ENCODE measurements at places on chromosomes 2 and 18.

- DNase-seq: no peak
These were observed 43.6 kb downstream of the PKP4 start for GRCh38 chr2:158500333-158500732.

DNA sequence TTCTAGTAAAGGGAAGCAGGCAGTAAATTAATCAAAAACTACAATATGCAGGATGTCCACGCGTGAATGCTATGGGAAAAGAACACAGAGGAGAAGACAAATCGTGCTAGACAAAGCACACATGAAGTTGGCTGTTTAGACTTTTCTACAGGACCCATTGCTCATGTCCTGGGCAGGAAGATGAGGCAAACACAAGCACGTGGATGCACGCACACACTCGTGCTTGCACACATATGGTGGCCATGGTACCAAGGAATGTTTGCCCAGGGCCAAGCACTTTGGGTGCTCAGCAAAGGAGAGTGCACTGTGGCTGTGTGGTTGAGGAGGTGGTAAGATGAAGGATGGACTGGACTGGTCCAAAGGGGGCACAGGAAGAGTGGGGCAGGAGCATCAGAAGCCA, 80.2 kb upstream of the MCFD2 start:
- no peak for DNase-seq

DNA sequence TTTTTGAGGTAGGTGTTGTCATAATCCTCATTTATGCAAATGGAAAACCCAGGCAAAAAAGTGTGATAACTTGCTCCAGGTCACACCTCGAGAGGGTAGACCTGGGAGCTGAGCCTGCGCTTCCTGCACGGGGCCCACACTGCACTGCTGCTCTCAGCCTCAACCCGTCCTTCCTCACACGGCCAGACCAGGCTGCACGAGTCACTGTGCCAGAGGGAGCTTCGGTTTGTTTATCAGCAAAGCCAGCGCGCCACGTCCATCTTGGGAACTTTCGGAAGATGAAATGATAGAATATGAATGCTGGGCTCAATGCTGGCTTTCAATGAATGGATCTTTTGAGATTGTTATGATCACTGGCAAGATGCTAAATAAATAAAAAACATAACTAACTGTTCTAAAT, 14.4 kb downstream of the COPS9 start:
- DNase-seq: no peak

- DNase-seq: no peak
These were observed 12.5 kb upstream of the TUBB6 start for GRCh38 chr18:12295389-12296086.

DNA sequence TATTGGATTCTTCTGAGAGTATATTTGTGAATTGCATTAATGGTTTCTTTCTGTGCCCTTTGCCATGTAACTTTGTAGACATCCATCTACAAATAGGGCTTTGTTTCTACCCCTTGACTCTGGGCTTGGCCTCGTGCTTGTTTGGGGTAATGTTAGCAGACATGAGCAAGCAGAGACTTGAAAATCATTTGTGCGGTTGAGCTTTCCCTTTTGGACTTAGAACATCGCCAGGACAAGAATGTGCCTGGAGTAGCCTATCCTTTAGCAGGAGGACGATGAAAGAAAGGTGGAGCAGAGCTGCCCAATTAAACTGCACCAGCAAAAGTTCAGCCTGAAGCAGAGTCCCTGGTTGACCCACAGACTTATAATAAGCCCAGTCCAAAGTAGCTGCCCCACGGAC, 785.9 kb downstream of the EPHA4 start:
- DNase-seq: no peak

GRCh38 chr2:105573490-105573889, 171.2 kb upstream of the NCK2 start:
- DNase-seq: no peak

DNA sequence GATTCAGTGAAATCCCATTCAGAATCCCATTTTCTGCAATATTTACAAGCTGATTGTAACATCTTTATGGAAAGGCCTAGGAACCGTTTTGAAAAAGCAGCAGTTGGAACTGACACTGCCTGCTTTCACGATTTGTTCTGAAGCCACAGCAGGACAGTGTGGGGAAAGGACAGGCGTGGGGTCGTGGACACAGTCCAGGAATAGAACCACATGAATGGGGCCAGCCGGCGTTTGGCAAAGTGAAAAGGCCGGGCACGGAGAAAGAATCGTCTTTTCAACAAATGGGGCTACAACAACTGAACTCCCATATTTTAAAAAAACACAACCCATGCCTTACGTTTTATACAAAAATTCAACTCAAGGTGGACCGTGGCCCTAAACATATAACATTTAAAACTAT, 69.8 kb downstream of the SLC66A2 start:
- DNase-seq: no peak

- DNase-seq: no peak
These were observed 111.1 kb upstream of the SPOPL start for GRCh38 chr2:138390316-138390945.

DNA sequence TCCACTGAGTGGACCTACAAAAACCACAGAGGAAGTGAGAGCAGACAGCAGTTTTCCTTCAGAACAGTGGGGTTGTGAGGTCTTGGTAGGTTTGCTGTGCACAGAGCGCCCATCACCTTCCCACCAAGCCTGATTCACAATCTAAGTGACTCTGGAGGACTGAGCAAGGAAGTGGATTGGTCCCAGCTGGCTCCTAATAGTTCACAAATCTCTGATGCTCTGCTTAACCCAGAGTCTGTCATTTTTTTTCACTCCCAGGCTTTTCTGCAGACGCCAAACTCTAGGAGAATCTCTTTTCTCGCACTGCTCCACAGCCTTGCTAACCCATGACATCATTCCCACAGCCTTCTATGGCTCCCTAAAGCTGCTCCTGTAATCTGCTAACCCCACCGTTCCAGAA, 280.4 kb downstream of the C1D start:
- DNase-seq: no peak

DNA sequence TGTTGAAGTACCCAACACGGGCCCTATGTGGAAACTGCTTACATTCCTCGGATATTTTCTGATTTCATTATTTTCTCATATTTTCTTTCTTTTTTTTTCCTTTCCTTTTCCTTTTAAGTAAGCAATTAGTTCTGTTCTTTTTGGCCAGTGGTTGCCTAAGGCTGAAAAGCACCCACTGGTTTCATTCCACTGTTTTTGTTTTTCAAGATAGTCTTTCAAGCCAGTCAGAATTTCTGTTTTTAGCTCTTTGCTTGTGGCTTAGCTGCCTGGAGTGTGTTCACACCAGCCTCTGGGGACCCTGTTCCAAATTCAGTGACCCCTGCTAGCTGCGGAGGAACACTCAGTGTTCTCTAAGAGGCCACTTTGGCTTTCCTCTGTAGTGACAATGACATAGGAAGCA, 73.6 kb downstream of the NRP2 start:
- no peak for DNase-seq

DNA sequence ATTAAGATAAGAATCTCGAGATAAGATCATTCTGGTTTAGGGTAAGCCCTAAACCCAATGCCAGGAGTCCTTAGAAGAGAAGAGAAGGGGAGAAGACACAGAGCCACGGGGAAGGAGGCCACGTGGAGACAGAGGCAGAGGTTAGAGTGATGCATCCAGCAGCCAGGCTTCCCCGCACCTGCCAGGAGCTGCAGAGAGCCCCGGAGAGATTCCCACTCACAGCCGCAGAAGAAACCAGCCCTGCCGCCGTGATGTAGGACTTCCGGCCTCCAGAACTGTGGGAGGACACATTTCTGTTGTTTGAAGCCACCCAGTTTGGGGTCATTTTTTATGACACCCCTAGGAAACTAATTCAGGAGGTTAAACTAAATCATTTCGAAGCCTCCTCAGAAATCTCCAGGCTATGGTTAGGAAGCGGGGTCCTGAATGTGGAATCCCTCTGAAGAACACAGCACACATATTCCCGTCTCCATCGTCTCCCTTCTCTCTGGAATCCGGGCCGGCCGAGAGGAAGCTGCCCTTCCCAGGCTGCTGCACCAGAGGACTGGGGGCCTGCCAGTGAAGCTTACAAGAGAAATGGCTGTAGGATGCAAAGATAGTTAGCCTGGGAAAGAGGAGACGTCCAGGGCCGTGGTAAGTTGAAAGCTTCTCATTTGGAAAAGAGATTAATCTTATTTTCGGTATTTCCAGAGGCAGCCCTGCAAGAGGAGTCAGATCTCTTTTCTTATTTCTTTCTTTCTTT, 156.6 kb downstream of the TWIST2 start:
- DNase-seq: no peak

GRCh38 chr2:32498306-32498705, 129.5 kb upstream of the TTC27 start:
- DNase-seq: no peak

GRCh38 chr2:216505133-216506106, 6.8 kb downstream of the RPL37A start:
- no peak for DNase-seq

GRCh38 chr2:119545754-119546446, 1.7 kb downstream of the CFAP221 start:
- no peak for DNase-seq

DNA sequence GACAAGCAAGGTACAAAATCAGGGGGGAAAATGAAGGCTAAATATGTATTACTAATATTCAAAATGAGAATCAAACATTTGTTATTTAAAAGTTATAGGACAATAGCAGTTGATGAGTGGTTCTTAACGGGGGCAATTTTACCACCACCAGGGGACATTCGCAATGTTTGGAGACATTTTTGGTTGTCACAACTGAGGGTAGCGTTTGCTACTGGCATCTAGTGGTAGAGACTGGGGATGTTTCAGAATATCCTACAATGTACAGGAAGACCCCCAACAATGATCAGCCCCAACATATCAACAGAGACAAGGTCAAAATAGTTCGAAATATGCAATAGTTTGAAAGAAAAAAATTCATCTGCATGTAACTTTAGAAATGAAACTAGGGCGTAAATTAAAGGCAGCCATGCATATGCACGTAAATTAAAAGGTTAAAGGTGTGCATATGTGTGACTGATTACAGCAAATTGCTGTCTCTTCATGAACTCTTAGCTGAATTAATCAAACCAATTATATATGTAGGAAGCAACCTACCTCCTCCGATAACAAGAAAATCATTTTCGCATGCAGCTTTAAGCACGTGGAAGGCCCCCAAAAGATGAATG, 61.2 kb upstream of the CUL3 start:
- no peak for DNase-seq

- DNase-seq: no peak
These were observed 101.8 kb downstream of the XRCC5 start for GRCh38 chr2:216210701-216211540.

GRCh38 chr2:220163486-220163885, 536.1 kb downstream of the SLC4A3 start:
- DNase-seq: no peak

GRCh38 chr2:188892636-188893035, 81.5 kb upstream of the COL3A1 start:
- DNase-seq: no peak

DNA sequence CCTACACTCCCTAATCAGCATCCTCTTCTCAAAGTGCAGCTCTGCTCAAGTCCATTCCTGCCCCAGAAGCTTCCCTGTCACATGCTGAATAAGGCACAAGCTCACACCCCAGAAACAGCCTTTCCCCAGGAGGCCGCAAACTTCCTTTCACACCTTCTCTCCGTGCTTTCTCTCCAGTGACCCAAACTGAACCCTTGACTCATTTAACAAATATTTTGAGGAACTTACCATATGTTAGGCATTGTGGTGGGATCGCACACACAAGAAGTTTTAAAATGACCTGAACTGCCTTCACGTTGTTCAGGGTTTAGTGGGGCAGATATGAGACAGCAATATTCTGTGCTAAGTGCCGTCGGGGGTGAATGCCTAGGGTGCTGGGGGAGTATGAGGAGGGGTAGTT, 161.3 kb downstream of the INSIG2 start:
- DNase-seq: no peak

DNA sequence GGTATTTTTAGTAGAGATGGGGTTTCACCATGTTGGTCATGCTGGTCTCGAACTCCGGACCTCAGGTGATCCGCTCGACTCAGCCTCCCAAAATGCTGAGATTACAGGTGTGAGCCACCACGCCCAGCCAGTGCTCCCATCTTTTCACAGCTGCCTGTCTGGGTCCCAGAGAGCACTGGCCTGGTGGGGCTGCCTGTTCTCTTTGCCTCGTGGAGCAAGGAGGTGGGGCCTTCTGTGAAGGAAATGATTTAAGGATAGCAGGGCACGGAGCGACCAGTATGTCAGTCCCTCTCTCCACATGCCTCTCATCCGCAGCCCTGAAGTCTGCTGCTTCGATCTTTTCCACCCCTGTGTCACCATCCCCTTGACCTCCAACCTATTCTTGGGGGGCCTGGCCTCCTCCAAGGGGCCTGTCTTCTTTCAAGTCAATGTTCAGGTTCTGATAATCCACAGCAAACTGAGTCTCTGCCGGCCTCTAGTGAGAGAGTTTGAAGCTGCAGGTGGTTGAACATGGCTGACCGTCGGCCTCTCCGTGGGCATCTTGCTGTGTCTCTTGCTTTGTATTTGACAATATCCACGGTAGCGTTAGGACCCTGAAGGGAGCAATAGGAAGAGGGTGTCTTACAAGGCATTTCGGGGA, 28.2 kb upstream of the GIGYF2 start:
- no peak for DNase-seq

DNA sequence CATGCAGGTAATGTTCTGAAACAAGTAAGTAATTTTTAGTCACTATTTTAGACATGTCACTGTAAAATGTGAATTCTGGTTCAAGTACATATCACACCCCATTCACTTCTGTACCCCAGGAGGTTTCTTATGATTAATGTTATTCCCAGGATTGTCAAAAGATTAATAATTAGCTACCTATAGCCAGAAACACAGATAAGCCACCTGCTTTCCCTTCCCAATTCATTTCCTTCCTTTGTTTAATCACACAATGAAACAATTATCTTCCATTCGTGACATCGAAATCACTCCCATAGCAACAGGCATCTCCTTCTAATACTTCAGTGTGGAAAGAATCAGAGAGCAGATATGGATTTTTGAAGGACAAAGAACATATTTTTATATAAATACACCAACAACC, 1650.3 kb upstream of the CELF4 start:
- DNase-seq: no peak

DNA sequence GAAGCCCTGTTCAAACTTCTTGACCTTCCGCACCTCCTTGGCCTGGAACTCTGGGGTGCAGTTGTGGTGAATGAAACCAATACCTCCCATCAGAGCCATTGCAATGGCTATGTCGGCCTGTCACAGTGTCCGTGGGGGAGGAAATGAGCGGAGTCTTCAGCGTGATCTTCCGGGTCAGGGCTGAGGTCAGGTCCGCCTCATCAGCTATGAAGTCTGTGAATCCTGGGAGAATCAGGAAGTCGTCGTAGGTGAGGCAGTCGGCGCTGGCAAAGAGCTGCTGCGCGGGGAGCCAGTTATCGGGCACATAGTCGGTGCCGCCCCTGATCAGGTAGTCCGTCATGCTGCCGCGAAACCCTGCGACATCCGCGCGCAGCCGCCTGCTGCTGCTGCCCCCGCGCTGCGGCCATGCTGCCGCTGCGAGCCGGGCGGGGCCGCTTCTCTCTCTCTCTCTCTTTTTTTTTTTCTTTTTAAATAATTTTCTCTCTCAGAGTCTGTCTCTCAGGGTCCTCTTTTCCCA, 154.1 kb upstream of the ZSWIM2 start:
- DNase-seq: no peak

DNA sequence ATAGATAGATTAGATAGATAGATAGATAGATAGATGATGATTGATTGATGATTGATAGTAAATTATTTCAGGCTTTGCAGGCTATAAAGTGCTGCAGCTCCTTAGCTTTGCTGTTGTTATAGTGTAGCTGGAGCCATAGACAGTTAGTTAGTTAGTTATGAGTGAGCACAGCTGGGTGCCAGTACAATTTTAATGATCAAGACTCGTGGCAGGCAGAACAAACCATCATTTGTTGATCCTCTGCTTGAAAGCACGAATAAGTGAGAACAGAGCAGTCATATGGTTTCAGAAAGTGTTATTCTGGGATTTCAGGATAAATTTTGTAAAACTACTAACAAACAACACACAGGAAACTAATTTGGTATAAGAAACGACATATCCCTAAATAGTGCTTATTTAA, 53.9 kb downstream of the THOC1 start:
- DNase-seq: no peak
